ENCODE measurements at places on chromosomes 5 and 9.

DNA sequence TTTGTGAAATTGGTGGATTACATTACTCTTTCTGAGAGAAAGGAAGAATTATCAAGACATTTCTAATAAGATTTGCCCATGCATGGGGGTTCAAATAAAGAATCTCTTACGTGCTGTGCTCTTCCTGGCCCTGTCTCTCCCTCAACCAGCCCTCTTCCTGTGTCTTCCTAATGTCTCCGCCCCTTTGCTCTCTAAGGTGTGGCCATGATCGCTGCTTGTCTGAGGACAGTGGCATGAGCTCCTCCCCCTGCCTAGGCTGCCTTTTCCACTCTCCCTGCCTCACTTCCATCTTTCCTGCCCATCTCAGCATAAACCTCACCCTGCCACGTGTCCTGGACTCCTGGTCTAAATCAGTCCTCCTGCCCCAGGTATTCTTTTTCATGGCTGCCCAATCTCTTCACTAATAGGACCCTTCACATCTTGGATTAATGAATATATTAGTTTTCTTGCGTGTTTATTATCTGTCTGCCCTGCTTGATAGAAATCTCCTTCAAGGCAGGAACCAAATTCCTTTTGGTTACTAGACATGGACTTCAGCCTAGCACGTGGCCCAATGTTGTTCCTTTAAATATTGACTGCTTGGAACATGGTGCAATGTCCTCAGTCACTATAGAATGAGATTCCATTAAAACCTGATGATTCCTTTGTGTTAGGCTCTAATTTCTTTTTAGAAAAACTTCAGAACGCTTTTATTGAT, 122.3 kb downstream of the MTRR start:
- DNase-seq, result no peak

DNA sequence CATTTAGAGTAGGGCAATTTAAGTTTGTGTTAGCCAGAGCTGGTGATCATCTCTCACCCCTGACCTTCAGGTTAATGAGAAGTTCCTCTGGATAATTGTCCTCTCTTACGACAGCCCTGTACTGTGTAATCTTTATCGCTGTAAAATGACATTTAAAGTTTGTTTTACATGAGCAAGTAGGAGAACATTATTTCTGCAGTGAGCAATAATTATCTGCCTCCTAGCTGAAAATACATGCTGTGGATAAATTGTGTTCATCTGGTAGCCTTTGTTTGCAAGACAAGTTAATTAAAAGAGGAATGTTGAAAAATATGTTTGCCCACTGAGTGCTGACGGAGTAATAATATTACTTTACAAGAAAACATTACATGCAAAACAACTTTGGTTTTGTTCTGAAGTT, 1083.8 kb upstream of the NUDT12 start:
- no peak for DNase-seq

DNA sequence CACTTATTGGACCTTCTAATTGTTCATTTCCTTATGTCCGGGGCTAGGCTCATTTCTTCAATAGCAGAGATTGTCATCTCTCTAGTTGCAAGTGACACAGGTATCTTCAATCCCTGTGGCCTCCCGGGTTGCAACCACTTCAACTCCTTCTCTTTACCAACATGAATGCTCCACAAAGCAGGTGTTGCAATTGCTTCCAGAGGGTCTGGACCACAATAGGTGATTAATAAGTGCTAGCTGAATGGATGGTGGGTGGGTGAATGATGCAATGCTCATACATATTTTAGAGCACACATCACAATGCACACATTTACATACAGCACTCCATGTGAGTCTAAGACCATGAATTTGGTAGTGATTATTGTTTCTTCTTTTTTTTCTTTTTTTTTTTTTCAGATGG, 2.6 kb downstream of the CEMIP2 start:
- DNase-seq, result no peak

DNA sequence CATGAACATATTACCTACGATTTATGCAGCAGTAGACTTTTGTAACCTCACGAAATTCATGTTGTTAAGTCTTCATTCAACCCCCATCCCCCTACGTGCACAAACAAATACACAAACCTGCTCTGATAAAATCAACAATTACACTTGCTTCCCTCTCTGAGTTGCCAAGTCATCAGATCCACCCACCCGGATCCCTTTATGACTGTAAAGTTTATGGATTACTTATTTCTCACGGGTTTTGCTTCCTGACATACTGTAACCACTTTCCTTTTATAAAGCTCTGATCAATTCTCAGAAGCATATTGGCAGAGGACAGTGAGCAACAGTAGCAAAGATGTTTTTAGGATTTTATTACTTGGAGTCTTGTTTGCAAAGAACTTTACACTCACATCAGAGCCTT, 70.5 kb downstream of the MLLT3 start:
- no peak for DNase-seq

DNA sequence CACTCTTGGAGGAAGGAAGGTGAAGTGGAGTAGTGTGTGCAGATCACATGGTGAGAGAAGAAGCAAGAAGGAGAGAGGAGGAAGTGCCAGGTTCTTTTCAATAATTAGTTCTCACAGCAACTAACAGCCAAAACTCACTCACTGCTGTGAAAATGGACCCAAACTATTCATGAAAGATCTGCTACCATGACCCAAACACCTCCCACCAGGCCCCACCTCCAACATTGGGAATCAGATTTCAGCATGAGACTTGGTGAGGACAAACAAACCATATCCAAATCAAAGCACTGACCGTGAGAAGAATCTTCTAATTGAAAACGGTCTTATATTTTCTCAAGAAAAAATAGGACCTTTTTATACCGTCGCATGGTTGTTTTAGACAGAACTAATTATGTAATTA, 468.7 kb upstream of the TYRP1 start:
- no peak for DNase-seq

GRCh38 chr5:169006842-169007790, 293.8 kb downstream of the SLIT3 start:
- no peak for DNase-seq

DNA sequence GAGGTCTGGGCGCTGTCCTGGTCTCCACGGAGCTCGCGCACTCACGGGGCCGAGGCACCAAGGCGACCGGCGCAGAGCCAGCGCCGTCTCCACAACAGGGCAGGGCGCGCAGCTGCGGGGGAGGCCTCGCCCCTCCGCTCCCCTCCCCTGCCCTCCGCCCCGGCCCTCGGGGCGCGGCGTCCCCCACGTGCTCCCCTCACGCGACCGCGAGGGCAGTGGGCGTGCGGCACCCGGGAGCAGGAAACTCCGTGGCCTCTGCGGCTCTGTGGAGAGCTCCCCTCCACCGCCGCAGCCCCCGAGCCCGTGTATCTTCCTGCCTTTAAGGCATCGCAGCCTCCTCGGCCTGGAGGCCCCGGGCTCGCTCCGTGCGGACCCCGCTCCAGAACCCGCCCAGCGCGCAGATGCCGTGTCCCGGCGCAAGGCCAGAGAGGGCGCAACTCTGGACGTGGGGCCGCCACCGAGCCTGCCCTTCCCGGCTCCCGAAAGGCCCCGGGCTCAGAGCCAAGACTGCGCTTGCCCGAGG, 708 bp upstream of the TUBB4B start:
- peak; percentile 15 for DNase-seq

GRCh38 chr5:179874136-179874535, 15.5 kb upstream of the MRNIP start:
- DNase-seq, result no peak

All from stimulated activated CD8-positive, alpha-beta memory T cell treated with anti-CD3 and anti-CD28 coated beads, Interleukin-7, amount 100 ng/mL, for 1 hour (primary cell).